ENCODE measurements at places on chromosomes 12 and 14.

DNA sequence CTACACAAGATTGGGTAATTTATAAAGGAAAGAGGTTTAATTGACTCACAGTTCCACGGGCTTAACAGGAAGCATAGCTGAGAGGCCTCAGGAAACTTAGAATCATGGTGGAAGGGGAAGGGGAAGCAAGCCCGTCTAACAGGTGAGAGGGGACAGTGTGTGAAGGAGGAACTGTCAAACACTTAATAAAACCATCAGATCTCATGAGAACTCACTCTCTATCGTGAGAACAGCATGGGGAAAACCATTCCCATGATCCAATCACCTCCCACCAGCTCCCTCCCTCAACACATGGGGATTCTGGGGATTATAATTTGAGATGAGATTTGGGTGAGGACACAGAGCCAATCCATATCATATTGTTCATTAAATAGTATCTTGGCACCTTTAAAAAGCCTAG is 56.1 kb downstream of the EPS8 start:
- DNase-seq: no peak

DNA sequence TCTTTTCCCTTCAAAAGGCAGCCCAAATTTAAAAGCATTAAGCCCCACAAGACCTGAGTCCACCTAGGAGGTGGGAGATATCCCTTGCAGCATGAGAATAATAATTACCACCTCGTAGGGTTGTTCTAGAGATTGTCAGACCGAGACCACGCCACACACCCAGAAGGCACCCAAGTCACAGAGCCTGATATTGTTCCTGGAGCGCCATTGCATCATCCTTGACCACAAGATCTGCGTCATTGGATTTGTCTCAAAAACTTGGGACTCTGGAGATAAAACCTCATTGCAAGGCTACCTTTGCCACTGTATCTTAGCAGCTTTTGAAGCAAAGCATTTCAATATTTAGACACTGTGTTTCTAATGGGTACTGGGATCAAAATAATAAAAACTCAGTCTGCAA is 29.4 kb upstream of the PPP2R5C start:
- DNase-seq: no peak

- DNase-seq: no peak
Observed at GRCh38 chr14:103692871-103693270, 22.4 kb downstream of the XRCC3 start.

DNA sequence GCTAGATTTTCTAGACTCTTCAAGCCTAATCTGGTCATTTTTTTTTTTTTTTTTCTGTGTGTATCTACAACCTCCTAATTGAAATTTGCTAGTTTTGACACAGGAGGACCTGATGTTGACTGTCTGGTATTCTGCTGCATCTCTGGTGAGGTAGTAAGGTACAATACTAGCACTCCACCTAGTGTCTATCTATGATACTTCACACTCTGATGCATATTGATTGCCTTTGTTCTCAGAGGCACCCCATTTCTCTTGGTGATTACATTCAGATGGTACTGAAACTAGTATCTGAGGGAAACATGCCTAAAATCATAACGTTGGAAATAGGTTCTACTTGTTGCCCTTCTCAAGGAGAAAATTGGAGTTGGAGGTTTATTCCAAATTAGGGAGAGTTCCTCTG is 930.5 kb upstream of the NOVA1 start:
- DNase-seq: no peak

- DNase-seq: no peak
Observed at GRCh38 chr14:88386256-88386794, 868 bp downstream of the SPATA7 start.

- no peak for DNase-seq
Observed at GRCh38 chr12:49030714-49031572, 12.4 kb upstream of the PRKAG1 start.

- no peak for DNase-seq
Observed at GRCh38 chr14:104135121-104135903, 3.1 kb upstream of the KIF26A start.

DNA sequence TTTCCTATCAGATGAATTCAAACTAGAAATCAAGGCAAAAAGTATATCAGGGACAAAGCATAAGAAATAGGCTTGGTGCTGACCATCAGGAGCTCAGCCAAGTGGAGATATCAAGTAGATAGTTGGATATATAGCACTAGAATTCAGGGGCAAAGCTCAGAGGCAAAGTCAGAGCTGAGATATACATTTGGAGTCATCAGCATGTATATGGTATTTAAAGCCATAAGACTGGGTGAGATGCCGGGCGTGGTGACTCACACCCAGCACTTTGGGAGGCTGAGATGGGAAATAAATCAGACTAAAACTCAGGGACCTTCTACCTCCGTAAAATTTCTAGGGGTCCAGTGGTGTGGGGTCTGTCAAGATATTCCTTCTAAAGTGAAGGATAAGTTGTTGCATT is 38.9 kb upstream of the LIMA1 start:
- no peak for DNase-seq

- DNase-seq: peak; percentile 4
Observed at GRCh38 chr12:88052686-88053085, 23.5 kb upstream of the C12orf50 start.

- DNase-seq: no peak
Observed at GRCh38 chr14:57634335-57634734, 140.7 kb upstream of the CCDC198 start.

GRCh38 chr14:103353362-103353761 is 19.3 kb downstream of the EIF5 start:
- DNase-seq: no peak

DNA sequence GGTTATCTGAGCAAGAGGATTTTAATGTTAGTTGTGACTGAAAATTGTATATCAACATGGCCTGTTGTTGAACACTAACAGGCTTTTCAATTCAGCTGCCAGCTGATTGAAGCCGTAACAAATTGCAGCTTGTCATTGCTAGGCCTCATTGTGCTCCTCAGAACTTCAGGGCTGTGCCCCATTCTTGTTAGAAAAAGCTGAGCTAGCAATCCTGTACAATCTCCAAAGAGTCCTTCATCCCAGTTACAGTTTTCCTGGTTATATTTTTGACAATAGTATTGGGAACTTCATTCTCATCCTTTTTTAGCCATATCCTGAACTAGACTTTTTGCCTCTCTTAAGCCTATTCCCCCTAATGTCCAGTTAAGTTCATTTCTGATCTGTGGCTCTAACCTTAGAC is 564.1 kb upstream of the ATXN7L3B start:
- DNase-seq: no peak

- DNase-seq: no peak
Observed at GRCh38 chr12:103503546-103504480, 8.0 kb upstream of the C12orf42 start.

- peak; percentile 30 for DNase-seq
Observed at GRCh38 chr14:65414961-65415589, 2.5 kb downstream of the FUT8 start.

GRCh38 chr14:36281309-36281708 is 39.1 kb downstream of the MBIP start:
- no peak for DNase-seq

DNA sequence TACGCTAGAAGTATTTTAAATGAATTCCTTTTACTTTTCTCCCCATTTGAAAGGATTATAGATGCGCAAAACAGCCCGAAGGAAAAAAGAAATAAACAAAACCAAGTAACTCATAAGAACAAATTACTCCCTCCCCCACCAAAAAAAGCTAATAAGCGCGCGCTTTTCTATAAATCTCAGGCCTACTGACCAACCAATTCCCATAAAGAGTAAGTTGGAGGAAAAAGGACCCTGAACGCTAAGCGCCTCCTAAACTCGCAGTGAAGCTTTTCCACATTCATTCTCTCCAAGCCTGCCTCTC is 588 bp downstream of the MBIP start:
- DNase-seq: no peak

GRCh38 chr14:38257507-38257906 is 1.6 kb upstream of the CLEC14A start:
- DNase-seq: no peak

DNA sequence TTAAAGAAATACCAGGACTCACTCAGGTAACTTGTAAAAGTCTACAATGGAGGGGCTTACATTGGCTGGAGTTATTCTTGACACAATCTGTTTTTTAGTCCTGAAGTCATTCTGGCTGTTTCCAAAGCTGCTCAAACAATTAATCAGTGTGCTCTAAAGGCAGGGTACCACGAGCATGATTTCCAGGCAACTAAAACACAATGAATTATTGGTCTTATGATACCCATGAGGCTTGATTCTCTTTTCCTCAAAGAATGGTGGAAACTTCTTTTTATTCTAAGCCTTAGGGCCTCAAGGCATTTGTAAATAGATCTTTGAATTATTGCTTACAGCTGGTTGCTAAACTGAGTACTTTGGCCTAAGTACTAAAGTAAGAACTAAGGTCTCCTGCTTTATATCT is 199.8 kb upstream of the PDZRN4 start:
- DNase-seq: no peak

GRCh38 chr14:105533391-105533790 is 7.0 kb downstream of the TMEM121 start:
- DNase-seq: no peak

- no peak for DNase-seq
Observed at GRCh38 chr12:99493197-99493596, 154.4 kb upstream of the GARIN6 start.

- DNase-seq: no peak
Observed at GRCh38 chr14:76664790-76665189, 96.5 kb upstream of the VASH1 start.

DNA sequence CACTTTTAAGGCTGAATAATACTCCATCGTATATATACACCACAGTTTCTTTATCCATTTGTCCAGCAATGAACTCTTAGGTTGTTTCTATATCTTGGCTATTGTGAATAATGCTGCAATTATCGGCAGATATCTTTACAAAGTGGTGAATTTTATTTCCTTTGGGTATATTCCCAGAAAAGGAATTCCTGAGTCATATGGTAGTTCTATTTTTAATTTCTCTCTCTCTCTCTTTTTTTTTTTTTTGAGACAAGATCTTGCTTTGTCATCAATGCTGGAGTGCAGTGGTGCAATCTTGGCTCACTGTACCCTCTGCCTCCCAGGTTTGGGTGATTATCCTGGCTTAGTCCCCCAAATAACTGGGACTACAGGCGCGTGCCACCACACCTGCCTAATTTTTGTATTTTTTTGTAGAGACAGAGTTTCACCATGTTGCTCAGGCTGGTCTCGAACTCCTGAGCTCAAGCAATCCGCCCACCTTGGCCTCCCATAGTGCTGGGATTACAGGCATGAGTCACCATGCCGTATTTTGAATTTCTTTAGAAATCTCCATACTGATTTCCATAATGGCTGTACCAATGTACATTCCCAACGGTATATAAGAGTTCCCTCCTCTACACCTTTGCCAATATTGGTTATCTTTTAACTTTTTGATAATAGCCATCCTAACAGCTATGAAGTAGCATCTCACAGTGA is 98.4 kb downstream of the EFCAB11 start:
- peak; percentile 24 for DNase-seq

DNA sequence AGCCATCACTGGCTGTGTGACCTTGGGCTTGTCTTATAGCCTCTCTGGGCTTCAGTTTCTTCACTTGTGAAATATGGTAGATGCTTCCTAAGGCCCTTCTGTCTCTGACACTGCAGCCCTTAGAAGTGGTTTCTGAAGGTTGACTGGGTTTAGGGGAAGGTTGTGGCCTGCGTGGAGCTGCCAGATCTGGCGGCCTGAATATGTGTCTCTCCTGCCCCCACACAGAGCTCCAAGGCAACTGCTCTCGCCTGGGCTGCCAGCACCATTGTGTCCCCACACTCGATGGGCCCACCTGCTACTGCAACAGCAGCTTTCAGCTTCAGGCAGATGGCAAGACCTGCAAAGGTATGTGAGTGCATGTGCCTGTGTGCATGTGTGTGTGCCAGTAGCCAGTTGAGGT is 4.0 kb downstream of the LRP1-AS start:
- DNase-seq: no peak

DNA sequence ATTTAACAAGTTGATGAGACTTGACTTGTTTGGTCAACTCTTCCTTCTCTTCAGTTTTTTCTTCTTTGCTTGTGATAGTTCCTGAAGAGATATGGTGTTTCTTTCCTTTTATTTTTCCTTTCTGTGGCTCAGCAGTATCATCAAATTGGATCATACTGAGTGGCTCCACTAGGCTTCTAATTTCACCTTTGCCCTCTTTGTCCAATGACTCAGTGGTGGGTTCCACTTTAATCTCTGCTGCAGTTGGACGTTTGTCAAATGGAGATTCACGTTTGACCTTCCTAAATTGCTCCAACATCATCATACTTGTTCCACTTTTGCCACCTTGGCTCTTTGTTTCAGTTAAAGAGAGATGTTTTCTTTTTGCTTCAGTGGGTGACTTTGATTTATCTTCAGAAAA is 41.5 kb downstream of the FAM186A start:
- DNase-seq: no peak

GRCh38 chr12:92544322-92544721 is 158.5 kb upstream of the PLEKHG7 start:
- DNase-seq: no peak

- peak; percentile 72 for DNase-seq
Observed at GRCh38 chr12:100668945-100669536, 95.6 kb downstream of the GAS2L3 start.
